ENCODE measurements at places on chromosomes 16 and 17. TPM values are rescaled to one million over a fixed set of nuclear protein-coding genes. Genes with fewer than 3 reads are reported as not detected.

DNA sequence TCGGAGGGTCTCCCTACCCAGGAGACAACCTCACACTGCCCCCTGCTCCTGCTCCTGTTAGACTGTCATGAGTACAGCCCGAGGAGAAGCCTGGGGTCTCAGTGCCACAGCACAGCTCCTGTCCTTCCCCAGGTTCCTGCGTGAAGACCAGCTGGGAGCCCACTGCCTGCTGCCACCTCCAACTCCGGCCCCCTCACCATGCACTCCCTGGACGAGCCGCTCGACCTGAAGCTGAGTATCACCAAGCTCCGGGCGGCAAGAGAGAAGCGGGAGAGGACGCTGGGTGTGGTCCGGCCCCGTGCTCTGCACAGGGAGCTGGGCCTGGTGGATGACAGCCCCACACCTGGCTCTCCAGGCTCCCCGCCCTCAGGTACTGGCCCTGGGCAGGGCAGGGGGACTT lies 16.2 kb downstream of the GLIS2 start:
- no peak for DNase-seq

GRCh38 chr16:8430401-8430800 lies 159.9 kb downstream of the TMEM114 start:
- no peak for DNase-seq

DNA sequence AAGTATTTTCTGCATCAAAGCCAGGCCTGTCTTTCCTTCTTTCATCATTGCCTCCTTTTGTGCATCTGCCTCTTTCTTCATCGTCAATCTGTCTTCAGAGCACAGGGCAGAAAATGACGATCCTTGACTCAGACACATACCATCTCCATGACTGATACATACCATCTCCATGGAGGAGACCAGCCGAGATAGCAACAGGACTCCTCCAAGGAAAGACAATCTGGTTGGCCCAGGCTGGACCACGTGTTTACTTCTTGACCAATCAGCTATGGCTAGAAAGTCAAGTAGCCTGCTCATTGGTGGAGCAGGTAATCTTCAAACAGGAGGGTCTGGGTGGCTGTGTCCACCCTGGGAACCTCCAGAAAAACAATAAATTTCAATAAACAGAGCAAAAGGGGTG lies 164.6 kb downstream of the CPPED1 start:
- no peak for DNase-seq

DNA sequence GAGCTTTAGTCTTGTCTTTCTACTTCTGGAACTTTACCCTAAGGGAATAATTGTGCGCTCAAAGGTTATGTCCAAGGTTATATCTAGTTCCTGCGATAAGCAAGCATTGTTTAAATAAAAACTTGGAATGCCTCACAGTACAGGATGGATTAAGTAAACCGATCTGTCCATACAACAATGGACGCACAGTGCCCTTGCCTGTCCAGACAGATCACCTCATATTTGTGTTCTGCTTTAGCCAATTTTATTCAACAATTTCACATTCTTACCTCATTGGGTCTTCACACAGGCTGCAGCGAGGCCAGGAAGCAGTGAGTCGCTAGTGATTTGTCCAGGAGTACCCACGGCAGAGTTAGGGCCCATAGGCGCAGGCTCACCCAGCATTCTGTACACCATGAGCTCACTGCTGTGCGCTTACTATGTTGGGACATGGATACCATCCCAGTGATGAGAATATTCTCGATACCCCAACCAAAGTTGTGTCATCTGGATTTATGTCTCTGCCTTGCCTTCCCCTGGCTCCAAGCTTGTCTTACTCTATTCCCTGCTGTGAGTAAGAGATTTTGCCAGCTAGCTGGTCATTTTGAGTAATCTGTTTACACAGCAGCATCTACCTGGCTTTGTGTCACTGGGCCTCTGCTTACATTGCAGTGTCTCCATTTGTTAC lies 39.8 kb downstream of the USP43 start:
- DNase-seq, result no peak

- DNase-seq, result no peak
Observed at GRCh38 chr17:32915245-32915644, 12.7 kb upstream of the TMEM98 start.

- no peak for DNase-seq
Observed at GRCh38 chr17:46766493-46767491, 51.7 kb downstream of the WNT3 start.

DNA sequence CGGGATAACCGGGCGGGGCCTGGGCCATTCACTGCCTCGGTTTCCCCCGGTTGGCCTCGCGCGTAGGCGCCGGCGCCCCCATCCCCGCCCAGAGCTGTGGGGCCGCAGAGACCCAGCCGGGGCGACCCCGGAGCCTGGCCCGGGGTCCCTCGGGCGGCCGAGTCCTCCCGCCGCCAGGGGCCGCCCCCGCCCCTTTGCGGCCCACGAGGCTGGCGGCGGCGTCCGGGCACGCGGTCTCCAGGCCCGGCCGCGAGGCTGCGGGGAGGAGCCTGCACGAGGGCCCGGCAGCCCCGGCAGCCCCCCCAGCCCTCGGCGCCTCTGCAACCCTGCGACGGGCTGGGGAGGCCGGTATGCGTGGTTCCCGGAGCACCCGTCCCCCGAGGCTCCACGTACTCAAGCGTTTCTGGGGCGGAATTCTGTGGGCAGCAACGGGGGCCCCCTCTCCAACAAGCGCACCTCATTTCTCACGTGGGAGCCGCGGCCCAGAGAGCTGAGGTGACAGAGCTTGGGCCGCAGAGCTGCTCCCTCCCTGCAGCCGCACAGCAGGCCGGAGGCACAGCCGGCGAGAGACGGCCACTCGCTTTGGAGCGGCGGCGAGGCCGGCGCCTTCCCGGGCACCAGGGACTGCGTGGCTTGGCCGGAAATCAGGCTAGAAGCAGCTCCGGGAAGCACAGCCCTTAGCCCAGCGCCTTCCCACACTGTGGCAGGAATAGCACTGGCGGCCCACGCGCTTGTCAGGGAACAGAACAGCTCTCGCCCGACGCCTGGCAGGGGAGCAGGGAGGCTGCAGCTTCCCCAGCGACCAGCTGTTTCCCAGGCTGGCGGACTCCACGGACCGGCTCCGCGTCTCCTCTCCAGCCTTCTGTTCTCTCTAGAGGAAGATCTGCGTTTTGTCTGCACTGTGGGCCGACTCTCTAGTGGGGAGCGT lies 867 bp upstream of the LIMD2 start:
- DNase-seq, result no peak

GRCh38 chr16:27775254-27775653 lies 225.3 kb downstream of the KATNIP start:
- DNase-seq, result no peak

- no peak for DNase-seq
Observed at GRCh38 chr16:28617874-28618273, 8.0 kb upstream of the SULT1A1 start.

Gene CDH3
- total RNA-seq, result 9.4 TPM

- no peak for DNase-seq
Observed at GRCh38 chr17:45347444-45347843, 30.6 kb upstream of the MAP3K14 start.

- DNase-seq, result no peak
Observed at GRCh38 chr16:30896261-30896888, at the start of gene CTF1. Gene CTF1 (plus strand): TSS chr16:30896614. CDS start chr16:30896644, 30 bp downstream.

DNA sequence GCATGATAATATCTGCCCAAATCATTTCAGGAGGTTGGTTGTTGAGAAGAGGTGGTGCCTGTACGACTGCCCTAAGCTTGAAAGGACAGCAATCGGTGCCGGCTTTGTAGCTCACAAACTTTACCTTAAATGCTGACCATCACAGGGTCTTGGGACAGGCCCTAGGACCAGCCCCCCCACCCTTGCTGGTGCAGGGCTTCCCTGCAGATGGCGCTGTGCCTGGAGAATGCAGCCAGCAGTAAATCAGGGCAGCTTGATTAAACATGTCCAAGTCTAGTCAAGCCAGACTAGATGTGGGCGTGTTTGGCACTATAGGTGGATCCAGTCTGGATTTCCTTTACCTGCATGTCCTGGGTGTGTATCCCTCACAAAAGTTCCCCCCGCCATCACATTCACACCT lies 135.5 kb upstream of the CRHR1 start:
- no peak for DNase-seq

- peak; percentile 57 for DNase-seq
Observed at GRCh38 chr16:89534252-89534756, 26.1 kb downstream of the SPG7 start.

DNA sequence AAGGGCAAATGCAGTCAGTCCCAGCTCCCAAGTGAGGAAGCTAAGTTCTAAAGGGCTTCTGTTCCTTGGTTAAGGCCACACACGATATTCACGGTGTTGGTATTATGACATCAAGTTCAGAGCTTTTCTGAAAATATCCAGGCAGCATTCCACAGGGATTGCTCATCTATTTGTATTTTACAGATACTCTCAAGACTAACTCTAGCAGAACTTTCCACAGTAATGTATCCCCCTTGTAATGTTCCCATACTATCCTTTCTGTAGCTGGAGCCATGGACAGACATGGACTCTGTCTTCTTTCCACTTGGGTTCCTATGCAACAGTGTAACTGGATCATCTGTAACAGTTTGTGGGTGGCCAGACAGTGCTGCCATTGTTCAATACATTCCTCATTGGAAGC lies 13.5 kb downstream of the SDR42E1 start:
- DNase-seq, result no peak

GRCh38 chr16:81315271-81316175 lies 761 bp downstream of the GAN start:
- DNase-seq, result peak; percentile 52

Gene TBC1D26
- total RNA-seq, result 3.3 TPM

DNA sequence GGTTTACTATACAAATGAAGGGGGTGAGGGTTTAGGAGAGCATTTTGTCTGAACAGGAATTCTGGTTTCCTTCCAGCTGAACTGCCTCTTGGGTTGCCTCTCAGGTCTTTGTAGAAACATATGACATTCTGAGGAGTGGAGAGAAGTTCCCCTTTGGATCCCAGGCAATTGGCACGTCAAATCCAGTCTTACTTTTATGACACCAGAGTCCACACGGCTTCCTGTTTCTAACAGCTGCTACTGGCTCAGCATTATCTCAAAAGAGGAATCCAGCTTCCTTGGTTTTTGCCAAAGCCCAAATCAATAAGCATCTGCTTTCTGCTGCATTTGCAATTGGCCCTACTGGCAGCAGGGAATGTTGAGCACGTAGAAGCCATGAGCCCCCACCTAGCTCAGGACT lies 97.6 kb upstream of the FAM20A start:
- DNase-seq, result no peak

Gene SPNS3
- total RNA-seq, result 0.41 TPM

DNA sequence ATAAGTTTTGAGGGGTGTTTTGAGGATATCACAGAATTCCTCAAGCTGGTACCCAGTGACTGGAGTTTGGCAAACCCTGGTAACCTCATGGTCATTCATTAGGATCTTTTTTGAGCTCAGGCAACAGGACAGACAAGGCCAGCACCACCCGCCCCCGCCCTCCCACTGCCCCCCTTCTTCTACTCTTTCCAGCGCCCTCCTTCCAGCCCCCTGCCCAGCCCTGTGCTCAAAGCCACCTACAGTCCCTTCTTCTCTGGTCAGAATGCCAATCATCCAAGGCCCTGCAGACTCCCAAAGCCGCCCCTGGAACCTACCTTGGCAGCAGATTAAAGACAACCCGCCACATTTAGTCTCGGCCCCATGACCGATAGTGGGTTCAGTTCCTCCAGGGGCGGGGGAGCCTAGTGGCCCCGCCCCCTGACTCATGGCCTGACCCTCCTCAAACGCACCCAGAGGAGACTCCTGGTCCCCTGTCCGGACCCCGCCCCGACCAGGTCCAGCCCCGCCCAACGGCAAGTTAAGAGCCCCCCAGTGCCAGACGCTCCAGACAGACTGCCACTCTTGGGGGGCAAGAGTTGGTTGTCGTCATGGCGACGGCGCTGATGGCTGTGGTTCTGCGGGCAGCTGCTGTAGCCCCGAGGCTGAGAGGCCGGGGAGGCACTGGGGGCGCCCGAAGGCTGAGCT lies at the start of gene NAGS:
NAGS (plus strand) TSS at position 546 of the 684 bp plus-strand sequence; CDS start at position 588, 42 bp downstream.
- DNase-seq, result no peak

Gene RSAD1
- 17.1 TPM for total RNA-seq

Gene HBQ1
- 6.9 TPM for total RNA-seq

DNA sequence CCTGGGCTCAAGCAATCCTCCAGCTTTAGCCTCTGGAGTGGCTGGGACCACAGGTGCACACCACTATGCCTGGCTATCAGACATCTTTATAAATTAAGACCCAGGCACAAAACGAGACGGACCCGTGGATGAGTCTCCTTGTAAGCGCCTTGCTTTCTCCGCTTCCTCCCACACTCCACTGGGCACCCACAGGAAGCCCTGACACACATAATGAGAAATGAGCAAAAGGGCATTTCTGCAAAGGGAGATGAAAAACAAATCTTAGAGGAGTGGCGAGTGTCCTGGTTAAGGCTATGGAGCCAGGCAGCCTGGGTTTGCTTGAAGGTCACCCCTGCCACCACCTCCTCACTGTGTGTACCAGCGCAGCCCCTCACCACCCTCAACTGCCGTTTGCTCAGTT lies 56.3 kb downstream of the XYLT1 start:
- DNase-seq, result no peak

DNA sequence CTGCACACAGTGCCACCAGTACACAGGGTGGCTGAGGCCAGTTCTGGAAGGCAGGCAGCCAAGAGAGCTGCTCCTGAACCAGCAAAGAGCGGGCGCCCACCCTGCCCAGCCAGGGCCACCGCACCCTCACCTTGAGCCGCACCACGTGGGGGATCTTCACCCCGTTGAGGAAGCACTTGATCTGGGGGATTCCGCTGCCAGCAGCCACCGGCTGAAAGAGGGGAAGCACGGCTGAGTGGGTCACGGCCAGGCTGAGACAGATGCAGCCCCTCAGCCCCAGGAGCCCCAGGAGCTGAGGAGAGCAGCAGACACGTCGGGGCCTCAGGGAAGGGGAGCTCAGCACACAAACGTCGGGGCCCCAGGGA lies 14.6 kb upstream of the CCDC154 start:
- no peak for DNase-seq

DNA sequence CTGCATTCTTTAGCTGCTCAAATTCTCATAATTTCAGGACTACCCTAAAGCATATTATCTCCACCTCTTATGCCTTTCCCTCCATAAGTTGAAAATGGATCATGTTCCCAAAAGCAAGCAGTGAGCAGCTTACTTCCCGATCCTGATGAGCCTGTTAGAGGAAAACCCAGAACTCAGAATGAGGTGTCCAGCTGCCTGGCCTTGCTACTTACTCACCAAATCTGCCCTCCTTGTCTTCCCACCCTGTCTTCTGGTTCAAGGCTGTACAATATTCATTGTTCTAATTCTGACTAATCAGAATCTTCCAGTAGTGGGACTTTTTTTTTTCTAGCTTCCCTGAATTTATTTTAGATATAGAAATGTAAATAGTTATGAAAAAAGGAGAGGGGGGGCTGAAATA lies 10.8 kb downstream of the LYRM1 start:
- no peak for DNase-seq

Gene CHST4
- not detected for total RNA-seq

Gene OR1A1
- total RNA-seq, result not detected

GRCh38 chr16:79437764-79438751 lies 162.5 kb downstream of the MAF start:
- peak; percentile 11 for DNase-seq

DNA sequence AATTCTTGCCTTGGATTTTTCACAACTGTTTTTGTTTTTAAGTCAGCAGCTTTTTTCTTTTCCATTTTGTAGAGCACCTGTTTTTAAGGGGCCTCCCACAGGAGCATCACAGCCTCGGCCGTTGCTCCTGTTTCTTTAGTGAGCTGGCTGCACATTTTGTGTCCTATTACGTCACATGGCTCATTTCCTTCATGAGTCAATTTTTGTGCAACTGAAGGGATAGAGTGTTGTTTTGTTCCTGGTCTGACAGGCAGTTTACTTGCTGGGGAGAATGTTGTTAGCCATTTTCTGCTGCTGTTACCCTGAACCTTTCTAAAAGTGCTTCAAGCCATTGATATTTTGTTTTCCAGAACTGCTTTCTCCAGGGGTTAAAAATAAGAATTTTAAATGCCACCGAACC lies 45.0 kb upstream of the CRISPLD2 start:
- no peak for DNase-seq

All from frontal cortex (tissue), 4 donors.